ENCODE measurements at places on chromosomes 3 and 15.
A peak's percentile ranks its signal among the peaks of the same experiment; 100 is the strongest.

DNA sequence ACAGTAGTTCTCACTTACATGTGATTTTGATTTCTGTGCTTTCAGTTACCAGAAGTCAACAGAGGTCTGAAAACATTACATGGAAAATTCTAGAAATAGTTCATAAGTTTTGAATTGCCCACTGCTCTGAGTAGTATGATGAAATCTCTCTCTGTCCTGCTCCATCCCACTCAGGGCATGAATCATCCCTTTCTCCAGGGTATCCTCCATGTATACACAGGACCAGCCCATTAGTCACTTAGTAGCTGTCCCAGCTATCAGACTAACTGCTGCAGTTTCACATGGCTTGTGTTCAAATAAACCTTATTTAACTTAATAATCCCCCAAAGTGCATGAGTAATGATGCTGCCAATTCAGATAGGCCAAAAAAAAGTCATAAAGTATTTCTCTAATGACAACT is 38.6 kb downstream of the EPHA3 start:
- peak; percentile 64 for DNase-seq

- DNase-seq = no peak
These were observed 1202.7 kb downstream of the OTOL1 start for GRCh38 chr3:162699291-162699690.

GRCh38 chr3:167575000-167575600 is 78.6 kb downstream of the WDR49 start:
- no peak for DNase-seq

DNA sequence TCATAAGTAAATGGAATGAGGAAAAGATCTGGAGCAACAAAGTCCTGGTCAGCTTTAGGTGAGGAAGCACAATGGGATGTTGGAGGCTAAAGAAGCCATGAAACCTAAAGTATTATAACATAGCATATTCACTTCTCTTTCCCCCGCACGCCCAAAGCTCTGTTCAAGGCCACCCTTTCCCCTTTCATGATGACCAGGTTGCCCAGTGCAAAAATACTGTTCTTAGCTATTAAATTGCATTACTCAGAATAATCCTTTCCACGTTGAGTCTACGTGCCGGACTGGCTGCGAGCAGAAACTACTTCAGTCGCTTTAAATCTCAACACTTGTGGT is 589 bp upstream of the MAPKBP1 start:
- peak; percentile 45 for DNase-seq

DNA sequence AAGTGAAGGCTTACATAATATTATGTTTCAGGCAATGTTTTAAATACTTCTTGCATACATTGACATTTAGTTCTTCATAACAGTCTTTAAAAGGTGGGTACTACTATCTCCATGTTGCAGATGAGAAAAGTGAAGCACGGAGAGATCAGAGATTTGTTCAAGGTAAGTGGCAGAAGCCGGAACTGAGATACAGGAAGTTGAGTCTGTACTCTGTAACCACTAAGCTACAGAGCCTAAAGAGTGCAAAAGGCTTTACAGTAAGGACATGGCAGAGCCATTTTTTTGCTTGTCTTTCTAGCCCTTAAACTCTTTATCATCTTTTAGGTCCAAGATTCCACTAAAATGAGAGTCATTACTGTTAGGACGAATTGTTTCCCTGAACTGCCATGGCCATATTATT is 186.5 kb upstream of the PEX5L start:
- DNase-seq = no peak

DNA sequence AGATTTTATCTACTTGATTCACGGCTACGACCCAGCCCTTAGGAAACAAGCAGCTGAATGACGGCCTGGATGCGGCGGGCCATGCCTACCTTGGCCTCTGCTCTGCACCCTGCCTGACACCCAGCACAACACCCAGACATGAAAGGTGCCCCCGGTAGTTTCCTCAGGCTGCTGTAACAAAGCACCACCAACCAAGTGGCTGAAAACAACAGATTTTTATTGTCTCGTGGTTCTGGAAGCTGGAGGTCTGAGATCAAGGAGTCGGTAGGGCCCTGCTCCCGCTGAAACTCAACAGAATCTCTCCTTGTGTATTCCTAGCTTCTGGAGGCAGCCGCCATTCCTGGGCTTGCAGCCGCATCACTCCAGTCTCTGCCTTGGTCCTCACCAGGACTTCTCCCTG is 111.7 kb downstream of the ADCY5 start:
- DNase-seq = no peak

DNA sequence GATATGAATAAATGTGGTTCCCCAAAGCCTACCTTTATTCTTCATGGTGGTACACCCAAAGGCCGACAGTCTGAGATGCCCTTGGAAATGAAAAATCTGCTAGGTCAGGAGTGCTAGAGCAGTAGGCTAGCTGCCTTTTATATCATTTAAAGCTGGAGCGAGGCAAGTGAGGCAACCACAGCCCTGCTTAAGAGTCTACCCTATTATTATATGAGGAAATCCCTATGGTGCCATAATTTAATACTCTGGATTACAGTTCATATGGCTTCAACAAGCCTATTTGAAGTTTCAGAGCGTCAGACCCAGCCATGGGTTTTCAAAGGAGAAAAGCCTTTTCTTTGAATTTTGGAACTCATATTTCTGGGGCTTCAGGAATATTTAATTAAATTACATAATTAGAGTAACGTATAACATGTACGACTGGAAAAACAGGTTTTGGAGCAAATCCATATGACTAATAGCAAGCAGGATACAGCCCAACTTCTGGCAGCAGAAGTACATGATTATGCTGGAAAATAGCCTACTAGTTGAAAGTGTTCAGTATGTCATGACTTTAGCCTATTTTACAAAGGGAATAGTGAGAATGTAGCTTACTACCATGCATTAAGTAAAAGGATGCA is 18.0 kb upstream of the SLTM start:
- peak; percentile 33 for DNase-seq

- no peak for DNase-seq
These were observed 2.3 kb upstream of the SLC51B start for GRCh38 chr15:65042776-65043327.

GRCh38 chr3:27160146-27160545 is 209.0 kb downstream of the NEK10 start:
- DNase-seq = no peak

DNA sequence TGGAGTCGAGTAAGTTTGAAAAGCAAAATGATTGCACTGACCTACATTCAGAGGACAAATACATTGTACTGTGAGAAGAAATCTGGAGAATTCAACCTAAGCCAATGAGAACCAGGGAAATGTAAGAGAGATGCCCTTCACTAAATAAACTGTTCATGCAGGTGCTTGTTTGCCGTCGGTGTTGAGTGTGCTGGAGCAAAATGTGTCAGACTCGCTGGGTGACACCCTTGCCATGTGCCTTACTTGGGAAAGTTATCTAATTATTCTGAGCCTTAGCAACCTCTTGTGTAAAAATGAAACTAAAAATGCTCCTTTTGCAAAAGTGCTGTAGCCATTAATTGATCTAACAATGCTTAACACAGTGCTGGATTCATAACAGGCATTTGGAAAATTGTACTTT is 140.4 kb downstream of the GABRB3 start:
- DNase-seq = no peak

DNA sequence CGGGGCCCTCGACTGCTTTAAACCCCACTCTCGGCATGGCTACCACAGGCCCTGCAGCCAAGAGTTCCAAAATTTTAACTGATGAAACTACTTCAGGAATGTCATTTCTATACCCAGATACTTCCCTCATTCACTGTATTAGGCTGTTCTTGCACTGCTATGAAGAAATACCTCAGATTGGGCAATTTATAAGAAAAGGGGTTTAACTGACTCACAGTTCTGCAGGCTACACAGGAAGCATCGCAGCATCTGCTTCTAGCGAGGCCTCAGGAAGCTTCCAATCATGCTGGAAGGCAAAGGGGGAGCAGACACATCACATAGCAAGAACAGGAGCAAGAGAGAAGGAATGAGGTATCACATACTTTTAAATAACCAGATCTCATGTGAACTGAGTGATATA is 21.6 kb upstream of the ALCAM start:
- no peak for DNase-seq

DNA sequence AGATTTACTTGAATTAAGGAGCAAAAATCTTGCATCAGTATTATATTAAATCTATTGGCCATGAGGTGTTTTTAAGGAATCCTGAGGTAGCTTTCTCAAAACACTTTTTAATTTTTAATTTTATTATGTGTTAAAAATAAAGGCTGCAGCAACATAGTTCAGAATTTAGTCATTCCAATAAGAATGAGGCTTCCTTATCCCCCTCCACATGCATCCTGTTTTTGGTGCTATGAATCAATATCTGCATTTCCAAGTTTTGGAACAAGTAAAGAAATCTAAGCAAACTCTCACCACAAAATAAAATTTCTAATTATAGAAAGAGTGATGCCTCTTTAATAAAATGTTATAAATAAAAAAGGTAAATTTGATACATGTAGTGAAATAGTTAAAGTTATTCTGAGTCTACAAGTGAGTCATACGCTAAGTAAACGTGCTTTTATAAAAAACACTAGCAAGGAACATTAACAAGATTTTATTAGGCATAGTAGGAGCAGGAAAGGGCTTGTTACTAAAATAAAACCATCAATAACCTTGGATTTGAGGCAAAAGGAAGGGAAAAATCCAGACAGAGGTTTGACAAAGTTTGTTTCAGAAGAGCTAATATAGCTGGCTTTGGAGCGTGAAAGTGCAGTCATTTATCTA is 1218.0 kb downstream of the NSUN3 start:
- peak; percentile 50 for DNase-seq

DNA sequence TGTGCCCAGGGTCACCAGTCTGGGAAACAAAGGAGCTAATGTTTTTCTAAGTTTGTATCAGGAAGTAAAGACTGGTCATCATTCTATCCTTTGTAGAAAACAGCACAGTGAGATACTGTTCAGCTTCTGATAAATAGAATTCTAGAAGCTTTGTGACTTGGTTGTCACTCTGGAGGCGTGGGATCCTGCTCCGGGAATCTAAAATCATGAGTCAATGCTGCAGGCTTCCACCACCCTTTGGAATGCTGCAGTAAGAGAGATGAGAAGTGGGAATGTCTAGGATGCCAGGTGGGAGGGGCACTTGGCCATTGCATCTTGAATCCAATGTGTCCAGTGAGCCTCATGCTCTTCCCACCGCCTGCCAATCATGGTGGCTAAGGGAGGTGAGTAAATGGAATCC is 40.9 kb downstream of the SAMMSON start:
- DNase-seq = no peak

GRCh38 chr3:190305406-190305805 is 16.8 kb downstream of the CLDN1 start:
- DNase-seq = peak; percentile 53

DNA sequence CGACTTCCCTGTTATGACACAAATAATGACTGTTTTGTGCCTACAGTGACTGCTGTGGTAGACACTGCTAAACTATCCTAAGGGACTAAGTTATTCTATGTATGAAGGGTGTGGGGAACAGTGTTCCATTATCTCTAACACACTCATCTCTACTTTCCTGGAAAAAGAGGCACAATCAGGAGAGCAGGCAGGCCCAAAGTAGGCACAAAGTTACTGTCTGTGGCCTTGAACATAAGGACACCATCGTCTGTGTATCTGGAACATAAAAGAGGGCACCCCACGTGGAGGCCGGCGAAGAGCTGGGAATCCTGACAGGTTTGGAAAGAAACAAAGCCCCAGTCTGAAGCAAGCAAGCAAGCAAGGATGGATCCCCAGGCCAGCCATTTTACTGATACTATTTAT is 1.5 kb downstream of the ABCC5 start:
- no peak for DNase-seq

DNA sequence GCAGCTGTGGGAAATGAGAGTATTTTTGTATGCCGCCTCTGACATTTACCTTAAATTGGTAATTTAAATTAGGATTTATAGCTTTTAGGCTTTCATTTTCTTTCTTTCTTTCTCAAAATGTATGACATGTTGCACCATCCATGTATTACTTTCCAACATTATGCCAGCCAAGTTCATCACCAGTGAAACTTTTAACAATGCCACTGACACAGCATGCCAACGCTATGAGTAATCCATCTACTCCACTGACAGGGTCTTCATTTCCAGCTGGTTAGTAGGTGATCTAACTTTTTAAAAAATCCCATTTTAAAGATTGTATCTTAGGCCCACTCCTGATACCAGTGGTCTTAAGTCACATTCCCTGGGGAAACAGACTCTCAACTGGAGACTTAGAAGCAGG is 21.8 kb upstream of the CLDN16 start:
- peak; percentile 73 for DNase-seq

- peak; percentile 62 for DNase-seq
These were observed 20.5 kb upstream of the MINDY4B start for GRCh38 chr3:150925751-150926201.

DNA sequence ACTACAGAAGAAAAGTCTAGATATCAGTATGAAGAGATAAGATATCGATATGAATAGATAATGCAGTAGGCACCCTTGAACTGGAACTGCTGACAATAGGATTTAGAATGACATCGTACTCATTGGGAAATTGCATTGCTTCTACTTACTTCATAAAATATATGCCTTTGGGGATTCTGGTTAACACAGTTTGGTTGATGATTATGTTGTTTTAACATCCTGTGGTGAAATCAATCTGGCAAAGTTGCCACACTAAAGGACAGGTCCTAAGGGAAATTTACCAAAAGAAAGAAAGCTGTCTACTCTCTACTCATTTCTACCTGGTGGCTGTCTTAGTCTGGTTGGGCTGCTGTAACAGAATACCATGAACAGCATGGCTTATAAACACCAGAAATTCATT is 417.4 kb upstream of the DPH6 start:
- DNase-seq = no peak

DNA sequence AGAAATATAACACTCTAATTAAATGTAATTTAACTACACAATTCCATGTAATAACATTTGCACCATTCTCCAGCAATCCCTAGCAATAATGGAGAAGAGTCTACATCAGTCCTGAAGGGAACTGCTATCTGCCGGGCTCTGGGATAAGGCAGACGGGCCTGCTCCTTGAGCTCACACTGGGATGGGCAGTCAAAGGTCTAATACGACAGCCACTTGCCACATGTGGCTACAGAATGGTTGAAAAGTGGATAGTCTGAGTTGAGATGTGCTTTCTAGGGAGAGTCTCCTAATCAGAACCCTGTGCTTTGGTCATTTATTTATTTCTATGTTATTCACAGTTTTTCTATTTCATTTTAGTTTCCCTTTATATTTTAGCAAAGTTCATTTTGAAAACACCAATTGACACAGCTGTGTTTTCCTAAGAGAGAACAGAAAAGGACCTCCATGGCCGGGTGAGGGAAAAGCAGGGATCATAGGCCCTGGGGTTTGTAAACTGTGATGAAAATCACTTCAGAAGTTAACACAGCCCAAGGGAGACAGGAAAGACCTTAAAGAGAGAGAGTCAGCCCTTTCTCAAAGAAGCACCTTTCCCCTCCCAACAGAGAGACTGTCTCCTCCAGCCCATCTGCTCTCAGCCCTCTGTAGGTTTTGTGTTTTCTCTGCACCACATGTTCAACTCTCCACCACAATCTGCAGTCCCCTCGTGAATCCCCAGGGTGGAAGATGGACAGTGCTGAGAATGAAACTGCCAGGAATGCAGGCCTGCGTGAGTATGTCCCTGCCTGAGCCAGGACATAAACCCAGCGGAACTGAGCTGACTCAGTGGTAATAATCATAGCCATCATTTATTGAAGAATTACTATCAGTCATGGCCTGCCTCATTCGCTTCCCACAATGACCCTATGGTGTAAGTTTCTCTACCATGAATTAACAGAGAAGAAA is 11.6 kb downstream of the FSIP1 start:
- DNase-seq = peak; percentile 43

GRCh38 chr3:53880396-53881345 is 1.3 kb downstream of the ACTR8 start:
- DNase-seq = peak; percentile 51

Data from kidney tubule cell (primary cell).